Large intestine (tissue), 12 donors: ENCODE measurements at places on chromosomes 11 and 22.

DNA sequence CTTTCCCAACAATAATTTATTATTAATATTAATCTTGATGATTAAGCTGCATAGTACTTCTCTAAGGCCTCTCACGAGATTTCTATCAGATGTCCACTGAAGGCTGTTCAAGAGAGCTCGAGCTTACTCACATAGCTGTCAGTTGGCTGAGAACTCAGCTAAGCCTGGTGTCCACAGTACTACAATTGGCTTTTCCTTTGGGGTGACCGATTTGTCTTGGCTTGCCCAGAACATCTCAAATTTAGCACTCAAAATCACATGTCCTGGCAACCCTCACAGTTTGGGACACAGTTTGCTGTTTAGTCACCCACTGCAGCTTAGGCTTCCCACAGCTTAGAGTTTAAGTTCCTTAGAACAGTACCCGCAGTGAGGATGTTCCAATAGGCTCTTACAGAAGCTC lies 96.5 kb downstream of the LUZP2 start:
- no peak for DNase-seq

DNA sequence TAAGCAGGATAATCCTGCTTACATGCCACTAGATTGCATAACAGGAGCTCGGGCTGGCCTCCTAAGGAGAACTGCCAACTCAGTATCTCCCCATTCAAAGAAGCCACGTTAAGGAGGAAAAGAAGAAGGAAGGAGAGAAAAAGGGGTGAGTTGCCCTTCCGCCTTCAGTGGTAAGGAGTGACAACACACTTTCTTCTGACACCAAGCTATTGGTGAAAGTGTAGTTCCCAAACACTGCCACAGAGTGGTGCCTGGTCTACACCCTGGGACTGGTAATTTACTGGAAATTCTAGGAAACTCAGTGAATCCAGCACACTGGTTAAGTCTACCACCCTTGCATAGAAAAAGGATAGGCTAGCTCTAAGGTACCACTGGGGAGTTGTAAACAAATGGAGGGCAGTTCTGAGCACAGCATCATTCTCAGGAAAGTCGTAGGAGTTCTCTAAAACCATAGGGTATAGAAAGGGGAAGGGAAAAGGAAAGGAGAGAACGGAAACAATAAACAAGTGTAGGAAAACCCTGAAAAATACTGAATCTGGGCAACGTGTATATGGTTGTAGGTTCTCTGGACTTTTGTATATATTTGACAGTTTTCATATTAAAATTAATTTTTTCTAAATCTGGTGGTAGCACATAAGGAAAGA lies 58.2 kb downstream of the RRAS2 start:
- DNase-seq = peak; percentile 62

DNA sequence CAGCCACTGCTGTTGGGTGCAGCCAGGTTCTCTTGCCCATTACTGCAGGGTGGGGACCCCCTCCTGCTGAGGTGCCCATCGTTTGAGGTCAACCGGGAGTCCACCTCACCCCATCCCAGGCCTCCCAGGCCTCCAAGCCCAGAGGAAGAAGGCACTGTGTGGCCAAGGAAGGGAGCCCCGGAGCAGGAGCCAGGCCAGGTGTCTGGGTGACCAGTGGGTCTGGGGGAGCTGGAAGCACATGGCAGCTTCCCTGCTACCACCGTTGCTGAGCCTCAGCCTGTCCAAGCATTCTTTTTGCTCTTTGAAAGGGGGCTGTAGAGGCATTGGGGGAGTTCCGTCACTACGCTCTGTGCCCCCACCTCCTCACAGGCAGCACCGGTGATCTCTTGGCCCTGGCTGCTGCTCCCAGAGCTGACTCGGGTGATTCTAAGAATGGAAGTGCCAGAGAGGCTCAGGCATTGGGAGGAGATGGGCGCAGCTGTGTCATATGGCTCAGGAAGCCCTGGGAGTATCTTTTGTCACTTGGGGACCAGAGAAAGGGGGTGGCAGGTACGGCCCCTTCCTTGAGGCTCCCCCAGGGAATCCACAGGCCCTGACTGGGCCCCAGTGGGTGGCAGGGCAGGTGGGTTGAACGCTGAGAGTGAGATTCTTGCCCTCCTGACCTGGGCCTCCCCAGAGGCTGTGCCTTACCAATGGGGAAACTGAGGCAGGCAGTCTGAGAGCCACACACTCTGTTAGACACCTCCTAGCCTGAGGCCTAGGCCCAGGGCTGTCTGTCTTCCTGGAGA lies 1.9 kb downstream of the SEPTIN5 start:
- DNase-seq = no peak

DNA sequence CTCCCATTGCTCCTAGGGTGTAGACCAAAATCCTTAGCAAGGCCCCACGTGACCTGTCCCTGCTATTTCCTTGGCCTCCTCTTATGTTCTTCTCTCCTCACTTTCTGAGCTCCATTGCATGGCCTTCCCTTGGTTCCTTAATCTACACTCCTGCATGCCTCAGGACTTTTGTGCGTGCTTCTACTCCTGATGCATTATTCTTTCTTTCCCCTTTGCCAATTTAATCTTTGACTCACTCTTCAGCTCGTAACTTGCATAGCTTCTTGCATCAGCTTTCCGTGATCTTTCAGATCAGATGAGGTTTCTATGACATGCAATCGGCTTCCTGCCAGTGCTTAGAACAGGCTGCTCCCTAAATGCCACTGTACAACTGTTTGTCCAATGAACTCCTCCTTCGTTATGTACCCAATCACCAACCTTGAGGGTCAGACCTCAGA lies 261.6 kb upstream of the CADM1 start:
- DNase-seq = no peak

- no peak for DNase-seq
These were observed 68.0 kb downstream of the USP47 start for GRCh38 chr11:11909727-11910126.

- DNase-seq = no peak
These were observed 22.0 kb downstream of the ATG13 start for GRCh38 chr11:46639197-46639839.

DNA sequence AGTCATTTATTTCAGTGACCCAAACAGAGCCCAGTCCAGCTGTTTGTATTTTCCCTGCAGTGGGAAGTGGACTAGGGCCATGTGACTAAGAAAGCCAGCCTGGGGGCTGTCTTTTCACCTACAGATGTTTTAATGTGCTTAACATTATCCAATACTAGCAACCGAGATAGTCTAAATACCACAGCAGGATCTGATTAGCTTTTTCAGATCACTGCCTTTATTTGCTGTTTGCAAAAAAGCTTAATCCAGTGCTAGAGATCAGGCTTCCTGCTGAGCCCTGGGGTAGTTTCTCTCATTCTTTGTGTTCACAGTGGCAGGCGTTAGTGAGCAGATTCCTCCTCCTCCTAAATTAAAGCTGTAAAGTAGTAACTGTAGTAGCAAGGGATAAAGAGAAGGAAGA lies 35.0 kb downstream of the ZC3H12C start:
- peak; percentile 32 for DNase-seq

GRCh38 chr11:76798671-76799065 lies 15.5 kb downstream of the TSKU start:
- DNase-seq = no peak

DNA sequence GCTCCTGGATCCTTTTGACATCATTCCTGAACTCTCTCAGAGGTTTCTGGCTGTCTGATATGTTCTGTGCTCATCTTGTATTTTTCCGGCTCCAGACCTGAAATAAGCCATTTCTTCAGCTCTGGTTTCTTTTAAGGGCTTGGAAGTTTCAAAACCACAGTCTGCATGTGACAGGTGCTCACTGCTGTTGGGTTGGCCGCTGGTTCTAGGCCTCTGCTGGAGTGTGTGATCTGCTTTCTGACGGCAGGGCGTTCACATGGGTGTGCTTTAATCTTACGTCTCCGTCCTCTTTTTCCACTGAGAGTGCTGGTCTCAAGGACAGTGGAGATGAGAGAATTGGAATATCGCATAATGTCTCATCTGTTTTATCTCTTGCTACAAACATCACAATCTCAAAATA lies 10.3 kb downstream of the ZBED4 start:
- no peak for DNase-seq

DNA sequence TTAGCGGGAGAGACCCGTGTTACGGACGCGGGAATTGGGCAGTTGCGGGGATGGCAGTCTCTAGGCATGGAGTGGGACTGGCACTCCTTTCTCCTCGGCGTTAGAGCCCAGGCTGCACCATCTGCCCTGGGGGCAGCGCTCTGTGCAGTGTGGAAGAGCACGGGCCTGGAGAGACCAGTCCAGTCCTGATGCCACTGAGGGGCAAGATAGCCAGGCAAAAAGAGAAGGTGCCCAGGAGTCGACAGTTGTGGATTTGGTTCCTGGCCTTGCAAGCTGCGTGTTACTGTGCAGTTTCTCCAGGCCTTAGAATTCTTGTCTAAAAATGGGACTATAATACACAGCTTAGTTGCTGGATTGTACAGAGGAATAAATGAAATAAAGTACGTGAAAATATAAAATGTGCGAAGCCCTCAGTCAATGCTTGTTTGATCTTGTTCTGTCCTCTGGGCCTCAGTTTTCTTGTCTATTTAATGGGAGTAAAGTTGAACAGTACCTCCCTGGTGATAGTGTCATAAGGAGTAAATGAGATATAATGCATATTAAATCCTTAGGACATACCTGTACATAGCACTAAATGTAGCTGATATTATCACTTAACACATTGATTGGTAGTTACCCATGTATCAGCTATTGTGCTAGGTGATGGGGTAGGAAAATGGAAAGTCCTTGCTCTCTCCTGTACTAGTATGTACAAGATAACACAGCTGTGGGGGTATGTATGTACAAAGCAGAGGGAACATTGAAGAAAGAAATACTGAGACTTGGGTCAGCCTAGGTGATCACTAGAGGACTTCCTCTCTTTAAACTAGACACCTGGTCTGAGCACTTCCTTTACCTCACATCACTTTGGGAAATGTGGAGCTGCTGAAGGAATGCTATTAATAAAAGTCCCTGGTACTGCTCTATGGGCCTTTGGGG lies 1.2 kb downstream of the ATXN10 start:
- DNase-seq = no peak

DNA sequence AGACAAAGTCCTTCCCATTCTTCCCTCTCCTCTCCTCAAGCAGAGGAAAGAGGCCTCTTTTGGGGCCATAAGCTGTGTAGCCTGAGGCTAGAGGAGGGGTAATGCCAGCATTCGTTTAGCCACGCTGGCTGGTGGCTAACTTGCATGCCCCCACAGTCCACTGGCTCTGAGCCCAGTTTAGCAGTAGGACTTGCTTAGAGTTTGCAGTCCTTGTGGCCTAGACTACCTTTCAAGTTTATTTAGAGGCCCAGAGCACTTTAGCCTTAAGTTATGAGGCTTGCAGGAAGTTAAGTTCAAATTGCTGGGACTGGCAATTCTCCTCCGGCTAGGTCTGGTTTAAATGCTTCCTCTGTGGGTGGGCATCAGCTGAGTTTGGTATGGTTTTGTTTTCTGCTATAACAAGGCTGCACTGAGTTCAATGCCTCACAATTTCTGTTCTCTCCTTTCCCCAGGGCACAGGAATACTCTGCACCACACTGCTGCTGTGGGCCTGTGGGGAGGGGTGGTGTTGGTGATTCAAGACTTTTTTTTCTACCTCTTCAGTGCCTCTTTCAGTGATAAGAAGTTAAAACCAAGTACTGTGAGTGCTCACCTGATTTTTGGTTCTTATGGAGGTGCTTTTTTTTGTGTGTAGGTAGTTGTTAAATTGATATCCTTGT lies 281.0 kb upstream of the C11orf87 start:
- no peak for DNase-seq

- no peak for DNase-seq
These were observed 539.7 kb downstream of the INSC start for GRCh38 chr11:15654451-15654850.

GRCh38 chr11:115548878-115549528 lies 44.8 kb upstream of the CADM1 start:
- peak; percentile 64 for DNase-seq

DNA sequence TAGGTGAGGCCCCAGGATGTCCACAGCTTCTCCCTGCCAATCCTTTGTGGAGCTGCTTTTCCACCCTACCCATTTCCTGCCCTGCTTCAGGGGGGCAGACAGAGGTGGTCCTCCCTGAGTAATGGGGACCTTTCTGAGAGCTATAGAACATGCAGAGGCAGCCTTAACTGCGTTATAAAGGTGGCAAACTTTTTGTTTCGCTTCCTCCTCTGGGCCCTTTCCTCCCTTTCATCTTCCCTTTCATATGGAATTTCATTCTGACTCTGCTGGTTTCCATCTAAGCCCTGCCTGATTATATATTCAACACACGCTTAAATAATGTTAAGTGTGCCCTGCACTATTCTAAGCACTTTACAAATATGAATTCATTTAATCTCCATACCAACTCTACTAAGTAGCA lies 169.3 kb upstream of the E2F8 start:
- no peak for DNase-seq

- DNase-seq = no peak
These were observed 70.6 kb downstream of the ADM start for GRCh38 chr11:10375280-10375971.

- DNase-seq = no peak
These were observed 26.4 kb upstream of the PPFIA1 start for GRCh38 chr11:70243912-70244652.

DNA sequence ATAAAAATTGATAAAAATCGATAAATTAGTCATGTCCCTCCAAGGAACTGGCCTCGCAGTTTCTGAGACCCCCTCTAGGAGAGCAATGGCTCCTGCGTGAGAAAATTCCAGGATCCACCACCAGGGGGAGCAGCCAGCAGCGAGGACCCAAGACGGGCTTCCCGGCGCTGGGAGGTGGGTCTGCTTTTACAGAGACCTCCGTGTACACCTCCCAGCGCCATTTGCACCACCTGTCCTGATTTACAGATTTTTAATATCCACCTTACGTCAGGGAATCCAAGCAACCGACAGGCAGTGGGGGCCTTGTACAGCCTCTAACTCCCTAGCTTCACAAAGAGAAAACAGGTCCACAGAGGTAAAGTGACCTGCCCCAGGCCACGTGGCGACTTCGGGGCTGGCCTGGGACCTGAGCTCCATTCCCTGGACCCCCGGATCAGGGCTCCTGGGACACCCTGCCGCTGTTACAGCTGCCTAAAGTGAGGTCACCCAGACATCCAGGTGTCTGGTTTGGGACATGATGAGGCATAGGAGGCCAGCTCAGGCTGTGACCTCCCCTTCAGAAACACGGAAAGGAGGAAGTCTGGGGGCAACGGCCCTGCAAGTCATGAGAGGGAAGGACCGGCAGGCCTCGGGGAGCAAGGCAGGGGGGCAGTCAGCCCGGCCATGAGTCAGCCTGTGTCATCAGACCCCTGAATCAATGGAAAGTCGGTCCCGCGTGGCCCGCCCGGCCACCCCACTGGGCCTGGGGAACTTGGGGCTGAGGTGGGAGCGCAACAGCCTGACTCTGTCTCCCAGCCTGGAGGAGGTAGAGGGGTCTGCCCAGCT lies 3.5 kb downstream of the OSM start:
- DNase-seq = no peak

DNA sequence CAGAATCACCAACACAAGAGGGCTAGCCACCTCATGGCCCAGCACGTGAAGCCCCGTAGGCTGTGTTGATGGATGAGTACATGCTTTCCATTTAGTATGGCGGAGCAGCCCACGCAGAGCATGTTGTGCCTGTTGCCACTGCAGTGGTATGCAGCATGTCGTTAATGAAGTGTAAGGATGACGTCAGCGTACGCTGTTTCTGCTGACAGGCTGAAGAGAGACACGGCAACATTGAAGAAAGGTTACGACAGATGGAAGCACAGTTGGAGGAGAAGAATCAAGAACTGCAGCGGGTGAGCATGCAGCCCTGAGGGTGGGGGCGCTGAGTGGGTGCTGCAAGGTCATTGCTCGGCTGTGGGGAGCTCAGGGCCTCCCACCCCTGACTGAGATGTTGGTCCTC lies 62.8 kb downstream of the PPFIA1 start:
- no peak for DNase-seq
